EH (cell line): ENCODE measurements at places on chromosomes 7 and 10.

DNA sequence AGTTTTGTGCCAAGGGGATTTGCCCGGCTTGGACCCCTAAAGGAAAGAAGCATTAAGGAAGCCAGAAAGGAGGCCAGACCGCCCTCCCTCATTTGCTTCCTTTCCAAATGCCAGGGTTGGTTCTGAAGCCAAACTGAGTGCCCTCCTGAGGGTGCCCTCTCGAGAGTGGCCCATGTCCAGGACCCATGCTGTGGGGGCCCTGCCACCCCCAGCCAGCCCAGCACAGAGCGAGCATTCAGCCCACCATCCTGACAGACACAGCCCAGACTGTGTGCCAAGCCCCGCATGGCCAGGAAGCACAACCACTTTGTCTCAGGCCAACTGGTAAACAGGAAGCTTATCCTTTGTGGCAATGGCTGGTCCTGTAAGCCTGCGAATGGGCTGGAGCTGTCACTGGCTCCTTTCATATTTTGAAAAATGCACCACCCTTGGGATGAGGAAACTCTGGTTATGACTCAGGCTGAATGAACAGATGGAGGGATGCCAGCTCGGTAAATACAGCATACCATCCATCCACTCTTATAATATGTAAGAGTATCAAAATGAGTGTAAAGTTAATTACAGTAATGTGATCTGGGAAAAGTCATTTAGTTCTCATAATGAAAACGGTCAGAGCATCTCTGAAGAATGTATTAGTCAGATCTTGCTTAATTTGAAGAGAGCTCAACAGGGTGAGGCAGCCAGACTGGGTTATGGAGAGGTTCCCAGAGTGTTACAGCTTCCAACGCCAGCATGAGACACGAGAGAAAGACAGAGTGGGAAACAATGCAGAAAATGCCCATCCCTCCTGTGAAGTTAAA lies 65.0 kb downstream of the STK17A start:
- DNase-seq: peak; percentile 100

DNA sequence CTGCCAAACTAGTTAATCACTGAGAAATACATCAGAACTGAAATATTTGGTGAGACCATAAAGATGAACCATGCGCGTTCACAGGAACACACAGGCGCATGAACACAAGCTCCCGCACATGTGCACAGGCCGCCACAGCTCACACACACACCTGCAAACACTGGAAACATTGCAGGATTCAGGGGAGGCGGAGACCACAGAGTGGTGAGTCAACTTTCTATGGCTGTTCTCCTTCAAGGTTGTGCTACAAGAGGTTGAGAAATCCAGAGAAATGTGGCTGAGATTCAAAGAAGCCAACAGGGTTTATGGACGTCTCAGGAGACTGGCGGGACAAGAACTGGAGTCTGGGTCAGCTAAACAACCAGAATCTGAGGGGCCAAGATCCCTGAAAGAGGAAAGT lies 17.8 kb downstream of the ESYT2 start:
- DNase-seq: peak; percentile 52

- DNase-seq: no peak
Measured at GRCh38 chr7:45893996-45894664, 5.8 kb downstream of the IGFBP1 start.

GRCh38 chr7:93921607-93922566 lies at the start of gene GNG11:
TSS of gene GNG11 (plus strand) at chr7:93921735. CDS start at chr7:93922138, 403 bp downstream.
- DNase-seq: peak; percentile 91

DNA sequence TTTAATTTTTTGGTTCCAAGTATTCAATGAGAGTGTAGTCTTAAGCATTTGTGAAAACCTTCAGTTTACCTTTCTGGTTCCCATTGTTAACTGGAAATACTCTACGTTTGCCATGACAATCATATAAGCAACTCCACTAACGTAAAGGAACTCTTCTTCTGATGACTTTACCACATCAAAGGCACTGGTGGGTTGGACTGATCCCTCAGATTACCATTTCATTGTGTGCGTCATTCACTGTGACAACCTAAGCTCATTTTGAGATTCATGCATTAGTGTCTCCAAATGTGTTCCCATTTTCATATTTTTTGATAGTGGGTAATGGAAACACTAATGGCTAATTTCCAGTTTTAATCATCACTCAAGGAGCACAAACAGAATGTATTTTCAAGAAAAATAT lies 119.9 kb upstream of the COL1A2 start:
- DNase-seq: no peak

- DNase-seq: no peak
Measured at GRCh38 chr10:131249238-131249954, 62.1 kb downstream of the TCERG1L start.

- peak; percentile 14 for DNase-seq
Measured at GRCh38 chr10:46229144-46229563, 57.6 kb upstream of the ANTXRL start.

DNA sequence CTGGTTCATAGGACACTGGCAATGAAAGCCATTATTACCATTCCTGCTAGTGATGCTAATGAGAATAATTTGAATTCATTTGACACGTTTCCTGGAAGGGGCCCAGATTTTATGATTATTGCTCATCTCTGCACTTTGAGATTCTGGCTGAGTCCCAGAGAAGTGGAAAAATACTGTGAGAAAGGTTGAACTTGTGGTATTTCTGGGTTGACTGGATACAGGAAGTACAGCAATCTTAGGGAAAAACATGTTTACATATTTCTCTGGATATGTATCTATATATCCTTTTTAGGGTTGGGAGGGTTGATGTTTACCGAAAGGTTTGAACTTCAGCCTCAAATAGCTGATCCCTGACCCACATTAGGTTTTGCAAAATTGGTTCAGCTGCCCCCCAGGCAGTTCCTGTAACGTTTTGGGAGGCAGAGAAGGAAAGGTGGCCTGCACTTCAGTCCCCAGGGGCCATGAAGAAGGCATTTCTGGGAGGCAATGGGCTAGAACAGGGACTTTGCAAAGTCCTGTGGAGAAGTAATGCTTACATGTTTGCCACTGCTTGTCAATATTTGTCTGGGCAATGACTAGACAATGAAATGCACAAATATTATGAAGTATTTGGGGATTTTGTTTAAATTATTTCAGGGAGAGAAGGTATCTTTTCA lies 253.7 kb upstream of the PITRM1 start:
- DNase-seq: peak; percentile 94

DNA sequence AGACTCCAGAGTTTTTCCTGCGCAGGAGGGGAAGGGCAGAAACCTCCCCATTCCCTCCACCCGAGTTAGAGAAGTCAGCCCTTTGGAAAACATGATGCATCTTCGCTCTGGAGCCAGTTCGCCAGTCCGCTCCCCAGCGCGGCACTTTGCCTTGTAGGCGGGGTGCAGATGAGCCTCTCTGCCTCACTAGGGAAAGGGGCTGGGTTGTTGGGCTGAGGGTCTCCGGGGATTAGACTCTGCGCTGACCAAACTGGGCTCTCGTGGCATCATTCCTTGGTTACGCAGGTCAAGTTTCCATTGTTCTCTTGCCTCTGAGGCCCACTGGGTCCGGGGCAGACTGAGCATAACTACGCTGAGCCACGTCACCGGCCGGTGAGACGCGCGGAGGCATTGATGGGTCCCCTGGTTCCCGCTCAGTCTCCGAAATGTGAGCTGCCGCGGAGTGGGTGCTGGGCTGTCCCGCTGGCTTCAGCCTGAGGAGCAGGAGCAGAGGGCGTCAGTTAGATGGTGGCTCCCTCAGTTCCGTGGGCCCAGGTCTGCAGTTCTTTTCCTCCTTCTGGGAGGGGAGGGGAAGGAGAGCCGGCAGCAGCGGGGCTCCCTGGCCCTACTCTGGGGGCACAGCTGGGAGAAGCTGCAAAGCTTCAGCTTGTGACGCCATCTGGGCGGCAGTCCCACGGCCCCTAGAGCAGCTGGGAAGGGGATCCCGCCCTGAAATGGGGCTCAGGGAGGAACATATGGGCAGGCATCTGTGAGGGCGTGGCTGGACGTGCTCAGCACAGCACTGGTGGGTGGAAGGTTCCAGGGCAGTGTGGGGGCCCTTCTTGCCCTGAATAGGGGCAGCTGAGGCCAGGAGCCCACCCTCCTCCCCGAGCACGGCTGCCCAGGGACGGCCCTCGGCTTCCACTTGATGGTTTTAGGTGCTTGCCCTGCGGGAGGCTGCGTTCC lies 121.3 kb upstream of the BTBD16 start:
- DNase-seq: peak; percentile 40

GRCh38 chr10:124063750-124064603 lies 29.4 kb downstream of the CHST15 start:
- DNase-seq: peak; percentile 92

GRCh38 chr10:80771285-80771684 lies 233.6 kb downstream of the SH2D4B start:
- DNase-seq: no peak

DNA sequence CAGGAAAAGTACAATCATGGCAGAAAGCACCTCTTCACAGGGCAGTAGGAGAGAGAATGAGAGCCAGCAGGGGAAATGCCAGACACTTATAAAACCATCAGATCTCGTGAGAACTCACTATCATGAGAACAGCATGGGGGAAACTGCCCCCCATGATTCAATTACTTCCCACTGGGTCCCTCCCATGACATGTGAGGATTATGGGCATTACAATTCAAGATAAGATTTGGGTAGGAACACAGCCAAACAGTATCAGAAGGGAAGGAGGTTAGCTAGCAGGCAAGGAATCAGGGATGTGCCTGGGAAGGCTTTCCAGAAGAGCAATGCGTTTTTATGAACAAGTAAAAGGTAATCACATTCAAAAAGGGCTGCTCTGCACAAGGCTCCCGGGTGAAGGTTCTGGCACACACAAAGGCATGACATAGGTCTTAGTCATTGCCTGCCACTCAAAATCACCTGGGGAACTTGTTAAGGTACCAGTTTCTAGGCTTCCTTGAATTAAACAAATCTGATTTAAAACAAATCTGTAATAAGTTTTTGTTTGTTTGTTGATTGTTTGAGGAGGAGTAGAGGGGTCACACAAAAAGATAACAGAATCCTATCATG lies 40.9 kb downstream of the BMPER start:
- no peak for DNase-seq
